Lung (tissue), 17 donors: ENCODE measurements at places on chromosomes 1 and 21. TPM values are rescaled to one million over a fixed set of nuclear protein-coding genes. Genes with fewer than 3 reads are reported as not detected.
A peak's percentile ranks its signal among the peaks of the same experiment; 100 is the strongest.

The SLC44A5 gene
- total RNA-seq: 0.31 TPM

The TRIM58 gene
- total RNA-seq: 2.2 TPM

- H3K36me3 ChIP-seq: no peaks in the 10 kb centered on the region
- no peak overlapping the region for H3K27ac ChIP-seq
- H3K4me1 ChIP-seq: no peaks in the 10 kb centered on the region
- DNase-seq: no peak
- H3K4me3 ChIP-seq: no peak overlapping the region
Observed at GRCh38 chr1:230759369-230760065, 12.3 kb downstream of the CAPN9 start.

The AMY1A gene
- 2.1 TPM for total RNA-seq

The KRTAP19-1 gene
- total RNA-seq: not detected

DNA sequence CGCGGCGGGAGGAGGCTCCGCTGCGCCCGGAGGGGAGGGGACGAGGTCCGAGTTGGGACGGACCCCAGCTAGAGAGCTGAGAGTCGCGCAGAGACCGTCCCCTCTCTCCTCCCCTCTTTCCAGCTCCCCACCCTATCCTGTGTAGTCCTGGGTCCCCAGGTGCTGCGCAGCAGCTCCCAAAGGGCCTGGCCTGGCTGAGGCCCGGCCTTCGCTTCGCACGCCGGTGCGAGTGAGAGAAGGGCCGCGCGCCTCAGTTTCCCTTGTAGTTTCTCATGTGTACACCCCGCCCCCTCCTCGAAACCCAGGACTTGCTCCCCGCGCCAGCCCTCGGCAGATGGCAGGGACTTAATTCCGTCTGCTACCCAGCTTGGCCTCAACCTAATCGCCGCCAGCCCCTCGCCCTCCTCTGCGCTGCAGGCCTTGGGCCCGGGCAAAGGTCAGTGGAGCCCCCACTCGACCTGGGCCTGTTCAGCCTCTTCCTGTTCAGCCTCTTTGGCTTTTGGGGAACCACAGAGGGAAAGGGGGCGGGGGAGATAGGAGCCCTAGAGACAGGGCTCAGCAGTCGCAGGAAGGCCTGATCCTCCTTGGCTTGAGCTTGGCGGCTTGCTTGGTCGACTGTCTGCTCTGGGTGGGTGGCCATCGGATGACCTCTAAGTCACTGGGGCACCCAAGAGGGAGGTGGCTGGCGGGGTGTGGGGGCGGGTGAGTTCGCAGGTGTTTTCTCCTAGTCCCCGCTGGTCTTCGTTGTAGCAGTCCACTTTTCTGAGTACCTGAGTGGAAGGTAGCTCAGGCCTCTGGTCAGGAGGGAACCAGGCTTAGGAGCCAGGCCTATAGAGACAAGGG lies 1.0 kb downstream of the ZNF687 start:
- H3K36me3 ChIP-seq: peaks cover 20% of the 10 kb centered on the region
- DNase-seq: peak; percentile 52
- H3K27me3 ChIP-seq: no peaks in the 10 kb centered on the region
- peak overlapping the region; percentile 56 for H3K4me3 ChIP-seq

The SLC30A10 gene
- not detected for total RNA-seq

GRCh38 chr1:198672124-198672523 lies 33.3 kb downstream of the PTPRC start:
- no peaks in the 10 kb centered on the region for H3K27me3 ChIP-seq
- H3K4me1 ChIP-seq: no peaks in the 10 kb centered on the region
- no peaks in the 10 kb centered on the region for H3K36me3 ChIP-seq
- H3K4me3 ChIP-seq: no peak overlapping the region

DNA sequence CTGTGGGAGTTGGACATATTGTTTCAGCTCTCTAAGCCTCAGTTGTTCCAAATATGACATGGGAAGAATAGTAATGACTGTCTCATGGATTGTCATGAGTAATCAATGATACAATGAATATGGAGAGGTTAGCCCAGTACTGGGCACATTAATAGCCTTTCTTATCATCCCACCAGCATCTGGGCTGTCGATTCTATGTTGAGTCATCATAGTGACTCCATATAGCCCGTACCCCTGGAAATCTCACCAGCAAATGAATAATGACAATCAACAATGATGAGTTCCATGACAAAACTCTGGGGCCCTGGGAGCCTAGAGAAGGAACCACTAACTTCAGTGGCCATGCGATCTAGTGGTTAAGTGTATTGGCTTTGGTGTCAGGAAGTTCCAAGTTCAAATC lies 39.7 kb upstream of the GJB5 start:
- H3K4me3 ChIP-seq: no peak overlapping the region
- no peaks in the 10 kb centered on the region for H3K4me1 ChIP-seq
- no peak for DNase-seq

GRCh38 chr1:32400876-32401631 lies 6.8 kb upstream of the BSDC1 start:
- no peak overlapping the region for H3K27ac ChIP-seq
- no peaks in the 10 kb centered on the region for H3K27me3 ChIP-seq
- H3K36me3 ChIP-seq: no peaks in the 10 kb centered on the region
- no peaks in the 10 kb centered on the region for H3K4me1 ChIP-seq
- DNase-seq: peak; percentile 82
- no peak overlapping the region for H3K4me3 ChIP-seq

DNA sequence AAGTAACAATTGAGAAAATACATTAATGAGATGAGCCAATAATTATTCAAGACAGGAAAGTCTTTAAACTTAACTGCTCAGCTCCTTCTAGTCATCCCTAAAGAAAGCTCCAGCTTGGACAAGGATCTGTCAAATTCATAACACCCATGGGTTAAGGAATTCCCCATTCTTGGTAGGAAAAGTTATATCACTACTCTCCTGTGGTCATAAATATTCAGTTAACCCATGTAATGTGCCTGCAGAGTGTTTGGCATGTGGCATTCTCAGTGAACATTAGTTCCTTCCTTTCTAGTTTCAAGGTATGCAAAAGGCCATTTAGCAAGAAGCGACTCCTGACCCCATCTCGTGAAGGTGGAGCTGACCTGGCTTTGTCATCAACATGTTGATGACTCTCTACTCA lies 76.7 kb upstream of the VCAM1 start:
- no peak overlapping the region for H3K4me3 ChIP-seq
- H3K27ac ChIP-seq: no peak overlapping the region
- H3K27me3 ChIP-seq: no peaks in the 10 kb centered on the region
- H3K4me1 ChIP-seq: peaks cover 7% of the 10 kb centered on the region
- no peak for DNase-seq

GRCh38 chr1:244945109-244945671 lies 80.8 kb upstream of the HNRNPU start:
- no peak overlapping the region for H3K4me3 ChIP-seq
- no peaks in the 10 kb centered on the region for H3K4me1 ChIP-seq
- H3K27me3 ChIP-seq: no peaks in the 10 kb centered on the region
- no peak for DNase-seq
- H3K27ac ChIP-seq: no peak overlapping the region

GRCh38 chr1:112938210-112938609 lies 17.8 kb downstream of the SLC16A1 start:
- DNase-seq: no peak
- no peaks in the 10 kb centered on the region for H3K27me3 ChIP-seq
- H3K36me3 ChIP-seq: no peaks in the 10 kb centered on the region
- H3K4me3 ChIP-seq: no peak overlapping the region
- H3K4me1 ChIP-seq: no peaks in the 10 kb centered on the region

- H3K36me3 ChIP-seq: no peaks in the 10 kb centered on the region
- no peak overlapping the region for H3K27ac ChIP-seq
- H3K4me1 ChIP-seq: peaks cover 4% of the 10 kb centered on the region
- no peaks in the 10 kb centered on the region for H3K27me3 ChIP-seq
- no peak for DNase-seq
- no peak overlapping the region for H3K4me3 ChIP-seq
Observed at GRCh38 chr1:174550296-174550695, 102.5 kb downstream of the GPR52 start.

DNA sequence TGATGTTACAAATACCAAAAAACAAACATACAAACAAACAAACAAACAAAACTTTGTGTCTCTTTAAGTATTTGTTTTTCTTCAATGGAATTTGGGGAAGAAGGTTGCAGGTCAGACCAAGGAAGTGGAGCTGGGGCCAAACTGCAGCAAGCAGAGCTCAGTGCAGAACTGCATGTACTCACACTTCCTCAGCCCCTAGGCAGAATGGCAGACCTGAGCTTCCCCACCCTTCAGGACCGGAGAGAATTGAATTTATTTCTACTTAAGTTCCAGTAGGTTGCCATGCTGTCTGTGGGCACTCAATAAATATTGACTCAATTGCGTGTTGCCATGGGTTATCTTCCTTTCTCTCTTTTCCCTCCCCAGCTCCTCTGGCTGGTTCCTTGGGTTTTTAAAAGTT lies 173.6 kb downstream of the PTGER3 start:
- no peaks in the 10 kb centered on the region for H3K27me3 ChIP-seq
- no peak overlapping the region for H3K4me3 ChIP-seq
- H3K4me1 ChIP-seq: no peaks in the 10 kb centered on the region
- DNase-seq: no peak

DNA sequence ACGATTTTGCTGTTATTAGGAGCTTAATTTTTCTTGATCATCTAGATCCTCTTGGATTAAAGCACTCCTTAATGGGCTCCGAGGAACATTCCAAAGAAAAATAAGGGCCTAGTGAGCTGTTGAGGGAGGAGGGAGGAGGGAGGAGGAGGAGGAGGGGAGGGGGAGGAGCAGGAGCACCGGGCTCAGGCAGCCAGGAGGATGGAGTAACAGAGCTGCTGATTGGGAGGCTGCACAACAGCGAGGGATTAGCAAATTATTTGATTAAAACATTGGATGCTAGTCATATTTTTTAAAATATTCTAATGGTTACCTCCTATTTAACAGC lies 302.1 kb upstream of the RRP15 start:
- DNase-seq: peak; percentile 28
- H3K36me3 ChIP-seq: no peaks in the 10 kb centered on the region
- no peaks in the 10 kb centered on the region for H3K4me1 ChIP-seq
- no peaks in the 10 kb centered on the region for H3K27me3 ChIP-seq

The CRYAA gene
- not detected for total RNA-seq
